ENCODE measurements at places on chromosomes 6 and 20.

GRCh38 chr6:3594201-3594600 lies 137.4 kb upstream of the SLC22A23 start:
- DNase-seq = no peak

DNA sequence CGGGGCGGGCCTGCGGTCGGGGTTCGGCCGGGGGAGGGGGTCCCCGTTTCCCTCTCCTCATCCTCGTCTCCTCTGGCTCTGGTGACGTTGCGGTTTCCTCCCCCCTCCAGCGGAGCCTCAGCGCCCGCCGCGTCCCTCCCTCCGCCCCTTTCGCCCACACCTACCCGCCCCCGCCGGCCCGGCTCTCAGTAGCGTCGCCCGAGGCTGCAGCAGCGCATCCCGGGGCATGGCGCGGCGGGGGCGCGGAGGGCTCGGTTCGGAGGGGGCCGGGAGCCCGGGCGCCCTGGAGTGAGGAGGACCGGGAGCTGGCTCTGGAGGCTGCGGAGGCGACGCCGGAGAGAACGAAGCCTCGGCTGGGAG lies at the start of gene DSE:
Gene DSE, plus strand, starts transcription at position 188 of the 360 bp plus-strand sequence. CDS start 28,304 bp downstream, outside the sequence.
- DNase-seq = peak; percentile 42

DNA sequence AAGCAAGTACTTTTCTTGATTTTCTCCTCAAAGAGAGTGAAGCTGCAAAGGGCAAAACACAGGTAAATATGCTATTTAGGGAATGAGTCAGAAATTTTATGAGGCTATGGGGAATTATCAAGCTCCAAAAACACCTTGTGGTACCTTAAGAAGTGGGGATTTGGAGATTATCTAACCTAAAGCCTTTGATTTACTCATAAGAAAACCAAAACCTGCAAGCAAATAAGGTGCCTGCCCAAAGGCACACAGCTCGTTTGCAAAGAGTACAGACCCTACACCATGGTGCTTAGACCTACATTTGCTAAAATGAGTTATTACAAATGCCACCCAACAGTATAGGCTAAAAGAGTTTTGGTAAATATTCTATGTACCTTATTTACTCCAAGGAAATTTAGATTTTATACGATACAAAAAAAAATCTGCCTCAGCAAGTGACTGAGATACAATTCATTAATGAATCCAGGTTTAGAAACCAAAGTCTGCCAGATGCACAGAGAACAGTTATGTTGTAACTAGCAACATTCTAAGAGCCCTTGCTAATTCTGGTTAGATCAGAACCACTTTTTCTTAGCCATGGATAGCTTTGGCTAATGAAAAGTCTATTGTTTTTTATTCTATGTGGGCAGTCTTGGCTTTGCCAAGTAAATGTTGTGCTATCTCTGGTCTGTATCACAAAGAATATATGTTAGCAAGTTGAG lies 101.5 kb downstream of the KHDC1L start:
- no peak for DNase-seq

DNA sequence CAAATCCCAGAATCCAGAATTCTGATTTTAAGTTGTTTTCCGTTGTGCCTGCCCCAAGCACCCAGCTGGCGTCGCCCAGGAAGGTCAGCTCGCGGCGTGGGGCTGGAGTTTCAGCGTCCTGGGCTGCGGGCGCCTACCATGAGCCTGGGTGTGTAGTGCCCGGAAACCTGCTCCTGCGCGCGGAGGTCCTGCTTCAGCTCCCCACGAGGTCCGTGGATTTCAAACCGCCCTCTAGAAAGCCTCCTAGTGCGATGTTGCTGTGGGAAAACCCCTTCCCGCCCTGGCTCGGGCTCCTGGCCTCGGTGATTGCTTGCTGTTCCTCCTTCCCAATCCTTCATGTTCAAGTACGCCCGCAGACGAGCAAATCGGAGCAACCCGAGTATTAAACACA lies 51.3 kb upstream of the NRN1 start:
- no peak for DNase-seq

DNA sequence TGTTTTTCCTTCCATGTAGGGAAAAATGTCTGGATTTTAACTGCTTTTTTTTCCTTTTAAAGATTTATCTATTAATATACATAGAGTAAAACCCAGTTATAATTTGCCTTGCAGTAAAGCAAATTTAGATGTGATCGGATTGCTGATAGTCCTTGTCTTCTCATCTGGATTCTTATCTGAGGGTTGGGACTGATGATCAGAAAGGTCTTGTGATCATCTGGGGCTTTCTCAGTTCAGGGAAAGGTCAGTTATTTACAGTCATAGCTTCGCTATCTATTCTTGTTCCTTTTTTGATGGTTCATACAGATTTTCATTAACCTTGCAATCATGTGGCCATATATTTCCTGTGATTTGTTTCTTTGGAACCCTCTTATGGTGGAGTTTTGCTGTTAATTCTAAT lies 63.8 kb upstream of the CLDN20 start:
- no peak for DNase-seq

DNA sequence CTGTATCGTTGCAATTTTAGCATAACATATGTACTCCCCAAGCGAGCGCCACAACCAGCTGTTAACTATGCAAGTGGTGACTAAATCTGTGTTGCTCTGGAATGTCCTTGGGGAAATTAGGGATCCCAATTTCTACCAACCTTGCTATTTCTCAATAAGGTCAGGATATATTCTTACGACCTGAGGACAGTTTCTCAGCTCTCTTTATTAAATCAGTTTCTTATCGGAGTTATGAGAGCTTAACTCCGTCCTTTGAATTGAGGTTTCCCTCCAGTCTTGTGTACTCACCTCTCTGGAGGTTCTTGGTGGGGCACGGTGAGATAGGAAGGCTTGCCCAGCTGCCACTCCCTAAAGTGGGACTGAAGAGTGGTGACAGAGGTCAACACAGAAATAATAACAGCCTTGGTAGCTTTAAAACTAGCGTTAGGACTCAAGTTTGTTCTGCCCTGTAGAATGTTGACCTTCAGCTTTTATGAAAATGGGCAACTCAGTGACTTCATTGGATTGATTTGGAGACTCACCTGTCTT lies 694 bp downstream of the MRPS18B start:
- DNase-seq = no peak

GRCh38 chr20:43977962-43978361 lies 63.3 kb downstream of the TOX2 start:
- no peak for DNase-seq
